ENCODE measurements at places on chromosomes 7 and 10.

DNA sequence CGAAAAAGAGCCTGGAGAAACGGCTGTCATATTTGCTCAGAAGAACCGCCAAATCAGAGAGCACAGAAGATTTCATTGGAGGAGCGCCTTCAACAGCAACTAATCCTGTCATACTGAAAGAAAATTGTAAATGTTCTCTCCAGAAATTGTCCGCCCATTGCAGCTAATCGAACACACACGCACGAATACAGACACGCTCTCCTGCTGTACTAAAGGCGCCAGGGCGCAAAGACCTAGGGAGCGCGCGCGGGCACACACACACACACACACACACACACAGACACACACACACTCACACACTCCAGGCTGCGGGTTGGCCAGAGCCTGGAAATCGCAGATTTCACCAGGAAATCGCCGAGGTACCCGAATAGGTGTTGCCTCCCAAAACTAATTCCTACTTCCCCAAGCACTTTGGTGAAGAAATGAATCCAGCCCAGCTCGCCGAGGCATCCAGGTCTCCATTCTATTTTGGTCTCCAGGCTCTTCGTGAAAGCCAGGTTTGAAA, at the start of gene CHRM2:
CHRM2 (plus strand) TSS at position 157 of the 505 bp plus-strand sequence. CDS start 146,214 bp downstream, outside the sequence.
- DNase-seq: no peak

DNA sequence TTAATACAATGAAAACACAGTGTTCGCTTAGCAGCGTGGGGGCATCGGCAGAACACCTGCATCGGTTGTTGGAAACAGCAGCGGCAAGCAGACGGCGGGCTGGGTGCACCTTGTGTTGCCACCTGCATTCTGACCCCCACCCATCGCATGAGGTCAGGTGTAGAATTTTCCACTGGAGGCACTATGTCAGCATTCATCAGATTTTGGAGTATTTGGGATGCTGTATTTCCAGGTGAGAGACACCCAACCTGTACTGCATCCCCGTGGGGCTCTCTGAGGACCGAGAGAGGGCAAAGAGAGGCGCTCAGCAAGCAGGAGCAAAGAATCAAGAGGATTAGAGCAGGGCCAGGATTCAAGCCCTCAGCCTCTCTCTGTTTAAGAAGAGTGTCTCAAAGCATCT, 116.4 kb upstream of the MGMT start:
- DNase-seq: no peak

- no peak for DNase-seq
Measured at GRCh38 chr10:79153745-79154144, 85.0 kb downstream of the ZMIZ1 start.

DNA sequence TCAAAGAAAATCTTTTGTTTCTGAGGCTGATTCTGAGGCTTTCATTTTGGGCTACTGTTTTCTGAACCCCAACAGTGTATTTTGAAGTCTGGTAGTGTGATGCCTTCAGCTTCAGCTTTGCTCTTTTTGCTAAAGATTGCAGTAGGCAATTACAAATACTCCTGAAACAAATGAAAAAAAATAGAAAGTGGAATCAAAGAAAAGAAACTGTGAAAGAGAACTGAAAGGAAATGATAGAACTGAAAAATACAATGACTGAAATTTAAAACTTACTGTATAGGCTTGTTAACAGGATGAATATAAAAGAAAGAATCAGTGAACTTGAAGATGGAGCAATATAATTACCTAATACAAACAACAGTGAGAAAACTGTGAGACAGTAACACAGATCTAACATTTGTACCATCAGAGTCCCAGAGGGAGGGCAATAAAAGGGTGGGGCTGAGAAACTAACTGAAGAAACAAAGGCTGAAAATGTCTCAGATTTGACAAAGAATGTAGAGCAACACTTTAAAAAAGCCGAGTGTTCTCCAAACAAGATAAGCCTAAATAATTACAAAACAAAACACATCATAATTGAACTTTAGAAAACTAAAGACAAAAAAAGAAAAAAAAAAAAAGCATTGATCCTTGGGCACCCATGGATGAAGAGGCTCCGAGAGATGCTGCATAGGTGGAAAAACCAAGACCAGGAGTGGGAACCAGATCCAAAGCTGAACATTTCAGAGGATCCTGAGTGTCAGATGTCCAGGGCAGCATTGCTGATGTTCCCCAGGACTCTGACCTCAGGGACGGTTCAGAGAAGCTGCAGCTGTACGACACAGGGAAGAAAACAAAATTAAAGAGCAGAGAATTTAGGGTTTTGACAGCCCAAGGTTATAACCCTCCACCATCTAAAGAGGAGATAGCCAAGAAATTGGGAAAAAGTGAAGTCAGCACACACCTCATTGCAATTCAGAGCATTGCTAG, 223.2 kb upstream of the IGFBP3 start:
- no peak for DNase-seq

DNA sequence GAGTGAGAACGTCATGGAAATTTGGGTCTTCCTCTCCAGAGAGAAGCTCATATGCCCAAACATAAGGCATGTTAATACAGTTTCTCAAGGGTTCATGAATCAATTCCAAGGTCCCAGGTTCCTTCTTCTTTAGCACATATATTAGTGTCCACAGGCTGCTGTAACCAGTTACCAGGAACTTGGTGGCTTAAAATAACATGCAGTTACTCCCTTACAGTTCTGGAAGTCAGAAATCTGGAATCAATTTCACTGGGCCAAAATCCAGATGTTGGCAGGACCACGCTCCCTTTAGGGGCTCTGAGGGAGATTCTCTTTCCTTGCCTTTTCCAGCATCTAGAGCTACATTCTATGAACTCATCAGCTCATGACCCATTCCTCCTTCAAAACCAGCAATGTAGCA, 64.8 kb downstream of the MRC1 start:
- no peak for DNase-seq

DNA sequence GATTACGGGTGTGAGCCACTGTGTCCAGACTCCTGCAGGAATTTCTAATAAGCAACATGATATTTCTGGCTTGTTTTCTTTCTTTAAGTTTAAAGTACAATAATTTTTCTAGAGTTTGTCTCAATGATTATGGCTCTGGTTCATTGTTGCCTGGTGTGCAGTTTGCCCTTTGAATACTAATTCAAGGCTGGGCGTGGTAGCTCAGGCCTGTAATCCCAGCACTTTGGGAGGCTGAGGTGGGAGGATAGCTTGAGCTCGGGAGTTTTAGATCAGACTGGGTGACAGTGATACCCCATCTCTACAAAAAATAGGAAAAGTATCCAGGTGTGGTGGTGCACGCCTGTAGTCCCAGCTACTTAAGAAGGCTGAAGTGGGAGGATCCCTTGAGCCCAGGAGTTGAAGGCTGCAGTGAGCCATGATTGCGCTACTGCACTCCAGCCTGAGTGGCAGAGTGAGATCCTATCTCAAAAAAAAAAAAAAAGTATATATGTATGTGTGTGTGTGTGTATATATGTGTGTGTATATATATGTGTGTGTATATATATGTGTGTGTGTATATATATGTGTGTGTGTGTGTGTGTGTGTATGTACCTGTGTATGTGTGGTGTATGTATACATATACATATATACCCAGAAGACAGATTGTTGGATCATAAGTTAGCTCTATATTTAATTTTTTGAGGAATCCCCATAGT, 8.2 kb downstream of the ADIRF start:
- no peak for DNase-seq

GRCh38 chr10:77266242-77266641, 371.4 kb downstream of the KCNMA1 start:
- DNase-seq: no peak

- no peak for DNase-seq
Measured at GRCh38 chr10:63132651-63133055, 475 bp upstream of the NRBF2 start.

DNA sequence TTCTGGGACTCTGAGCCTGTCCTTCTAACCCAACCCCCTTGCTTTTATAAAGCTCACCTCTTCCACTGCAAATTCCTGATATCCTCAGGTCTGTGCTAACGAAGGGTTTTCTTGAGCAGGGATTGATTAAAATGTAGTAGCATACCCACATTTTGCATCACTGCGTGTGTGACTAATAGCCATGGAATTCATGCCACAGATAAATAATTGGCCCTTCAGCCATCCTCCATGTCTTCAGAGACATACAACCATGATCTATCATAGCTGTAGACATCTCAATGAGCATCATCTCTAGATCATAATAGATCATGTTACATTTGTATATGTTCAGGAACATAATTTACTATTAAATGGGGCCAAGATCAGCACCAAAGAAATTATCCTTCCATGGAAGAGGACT, 990.3 kb downstream of the KCNMA1 start:
- DNase-seq: no peak

DNA sequence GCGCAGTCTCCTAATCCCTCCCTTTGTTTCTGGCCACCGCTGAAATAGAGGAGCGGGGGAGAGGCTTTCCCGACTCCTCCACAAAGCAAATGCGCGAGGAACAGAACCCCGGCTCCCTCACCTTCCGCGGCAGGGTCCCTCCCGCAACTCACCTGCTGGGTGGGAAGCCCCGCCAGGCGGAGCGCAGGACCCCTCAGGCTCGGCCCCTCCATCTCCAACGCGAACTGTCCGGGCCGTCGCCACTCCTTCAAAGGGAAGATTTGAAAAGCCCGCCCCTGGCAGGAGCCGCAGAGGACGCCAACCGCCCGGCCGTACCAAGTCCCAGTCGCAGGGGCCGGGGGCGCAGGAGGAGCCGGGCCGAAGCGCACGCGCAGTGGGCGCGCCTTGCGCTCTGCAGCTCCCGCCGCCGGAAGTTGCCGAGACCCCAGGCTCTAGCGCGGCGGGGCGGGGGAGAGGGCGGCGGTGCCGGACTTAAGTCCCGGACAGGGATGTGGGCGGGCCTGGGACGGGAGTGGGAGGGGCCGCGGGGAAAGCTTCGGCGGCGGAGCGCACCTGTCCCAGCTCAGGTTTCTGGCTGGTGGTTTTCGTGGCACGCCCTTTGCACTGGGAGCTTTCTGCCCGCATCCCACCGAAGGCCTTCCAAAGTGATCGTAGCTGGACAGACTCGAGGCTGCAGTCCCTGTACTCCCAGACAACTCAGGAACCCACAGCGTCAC, at the start of gene RTKN2:
RTKN2 (minus strand) TSS at position 446 of the 716 bp plus-strand sequence; CDS start at position 212, 234 bp downstream.
- DNase-seq: peak; percentile 77

DNA sequence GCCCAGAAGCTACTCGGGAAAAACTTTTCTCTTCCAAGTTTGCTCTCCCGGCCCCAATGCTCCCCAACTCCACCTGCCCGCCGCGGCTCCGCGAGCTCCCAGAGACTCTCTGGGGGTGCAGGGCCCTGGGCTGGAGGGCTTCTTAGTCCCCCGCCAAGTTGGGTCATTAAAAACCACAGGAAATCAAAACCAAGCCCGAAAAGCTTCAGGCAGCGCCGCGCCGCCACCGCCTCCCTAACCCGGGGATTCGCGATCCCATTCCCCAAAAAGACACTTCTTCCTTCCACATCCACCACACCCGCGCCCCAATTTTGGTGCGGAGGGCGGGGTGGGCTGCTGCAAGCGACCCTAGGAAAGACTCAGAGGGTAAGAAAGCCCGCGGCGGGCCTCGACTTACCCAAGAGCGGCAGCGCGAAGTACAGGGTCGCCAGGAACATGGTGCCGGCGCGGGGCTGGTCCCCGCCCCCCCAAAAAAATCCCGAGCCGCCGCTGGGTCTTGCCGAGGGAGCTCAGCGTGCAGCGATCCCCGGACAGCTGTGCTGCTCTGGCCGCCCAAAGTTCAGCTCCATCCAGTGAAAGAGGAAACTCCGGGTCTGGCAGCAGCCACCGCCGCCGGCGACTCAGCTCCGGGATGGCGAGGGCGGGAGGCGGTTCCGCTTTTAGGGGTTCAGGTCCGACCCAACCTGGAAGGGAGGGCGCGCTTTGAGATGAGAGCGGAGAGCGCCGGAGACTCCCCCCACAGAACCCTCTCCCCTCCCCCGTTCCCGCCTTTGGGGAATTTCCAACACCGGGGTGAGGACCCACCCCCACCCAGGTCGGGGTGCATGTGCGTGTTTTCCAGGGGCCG, 1.2 kb downstream of the GFRA1 start:
- no peak for DNase-seq

GRCh38 chr7:1460821-1461645, 1.8 kb upstream of the MICALL2 start:
- no peak for DNase-seq

GRCh38 chr10:74081941-74082718, 68.5 kb downstream of the AP3M1 start:
- DNase-seq: no peak

GRCh38 chr10:47276576-47277351, 23.2 kb upstream of the GDF10 start:
- DNase-seq: no peak

GRCh38 chr7:131767591-131767990, 211.2 kb upstream of the PODXL start:
- DNase-seq: no peak

DNA sequence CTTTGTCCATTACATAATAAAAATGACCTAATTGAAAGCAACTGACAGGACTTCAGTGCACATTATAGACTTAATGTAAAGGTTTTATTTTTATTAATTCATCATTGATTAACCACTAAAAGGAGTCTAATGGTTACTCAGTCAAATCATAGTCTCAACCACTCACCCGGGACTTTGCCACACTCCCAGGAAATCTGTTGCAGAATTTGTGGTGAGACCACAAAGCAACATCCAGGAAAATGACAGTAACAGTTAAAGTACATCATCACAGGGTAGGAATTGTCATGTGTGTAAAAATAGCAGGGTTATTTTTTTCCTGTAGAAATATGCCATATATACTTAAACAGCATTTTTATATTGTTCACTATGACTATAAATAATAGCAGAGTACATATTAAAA, 6.3 kb upstream of the HGF start:
- DNase-seq: no peak

GRCh38 chr7:2143450-2143849, 89.3 kb downstream of the MAD1L1 start:
- no peak for DNase-seq

- no peak for DNase-seq
Measured at GRCh38 chr7:140585333-140585732, 55.3 kb downstream of the DENND2A start.

GRCh38 chr10:73586583-73586984, 4.6 kb downstream of the USP54 start:
- DNase-seq: no peak

DNA sequence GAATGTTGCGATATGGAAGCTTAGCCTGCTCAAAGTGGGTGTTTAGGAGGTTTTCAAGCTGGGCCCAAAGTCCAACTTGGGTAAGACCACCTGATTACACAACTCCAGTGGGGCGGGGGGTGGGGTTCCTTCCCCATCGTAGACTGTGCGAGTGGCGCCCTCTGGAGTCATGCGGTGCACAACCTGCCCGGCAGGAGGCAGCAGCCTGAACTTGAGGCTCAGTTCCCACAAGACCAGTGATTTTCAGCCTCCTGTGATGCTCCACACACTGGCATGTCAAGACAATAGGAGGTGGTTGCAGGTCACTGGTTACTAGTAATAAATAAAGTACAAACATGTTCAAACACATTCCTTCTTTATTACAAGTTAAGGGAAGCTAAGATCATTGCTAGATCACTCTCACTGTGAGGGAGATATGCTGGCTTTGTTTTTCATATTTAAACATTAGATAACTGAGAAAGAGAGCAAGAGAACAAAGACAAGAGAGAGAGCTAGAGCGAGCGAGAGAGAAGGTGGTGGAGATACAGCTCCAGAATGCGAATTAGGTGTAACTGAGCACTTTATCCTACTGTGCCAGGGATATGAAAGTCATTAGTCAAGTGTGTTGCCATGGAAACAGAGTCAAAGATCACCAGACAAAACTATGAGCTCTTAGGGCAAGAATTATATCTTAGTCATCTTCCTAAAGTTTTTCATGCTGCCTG, 97.4 kb upstream of the BMPER start:
- DNase-seq: no peak

GRCh38 chr7:87152897-87153641, 816 bp downstream of the DMTF1 start:
- DNase-seq: peak; percentile 50

Measured in activated CD4-positive, CD25-positive, alpha-beta regulatory T cell treated with anti-CD3 and anti-CD28 coated beads, Interleukin-2, amount 50 U/mL, for 72 hours (primary cell).